ENCODE measurements at places on chromosomes 6 and 20.

DNA sequence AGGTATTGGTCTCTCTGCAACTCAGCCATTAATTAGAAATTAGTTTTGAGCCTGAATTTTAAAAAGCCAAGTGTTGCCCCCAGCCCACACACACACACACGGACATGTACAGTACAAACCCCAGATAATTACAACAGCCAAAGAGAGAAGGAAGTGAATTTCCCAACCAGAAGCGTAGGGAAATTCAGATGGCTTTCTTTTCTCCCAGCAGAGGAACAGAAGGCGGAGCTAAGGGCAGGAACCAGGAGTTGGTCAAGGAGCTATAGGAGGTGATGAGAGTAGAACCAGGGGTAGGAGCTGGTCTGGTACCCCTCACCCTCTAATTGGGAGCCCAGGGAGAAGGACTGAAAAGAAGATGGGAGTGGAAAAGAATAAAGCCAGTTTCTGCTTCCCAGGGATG lies 3.9 kb upstream of the ZBTB9 start:
- DNase-seq, result no peak

DNA sequence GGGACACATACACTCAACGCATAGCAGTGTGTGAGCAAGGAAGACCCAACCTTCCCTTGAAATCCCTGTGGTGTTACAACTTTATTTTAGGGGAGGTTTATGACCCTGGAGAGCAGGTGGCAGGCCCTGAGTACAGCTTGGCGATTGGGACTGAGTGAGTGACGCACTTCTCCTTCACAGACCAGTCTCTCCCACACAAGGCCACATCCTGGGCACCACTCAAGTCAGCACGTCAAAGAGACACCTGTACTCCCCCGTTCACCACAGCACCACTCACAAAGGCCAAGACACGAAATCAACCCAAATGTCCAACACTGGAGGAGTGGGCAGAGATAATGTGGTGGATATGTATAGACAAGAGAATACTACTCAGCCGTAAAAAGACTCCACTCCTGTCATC lies 57.0 kb upstream of the FRMD1 start:
- no peak for DNase-seq

DNA sequence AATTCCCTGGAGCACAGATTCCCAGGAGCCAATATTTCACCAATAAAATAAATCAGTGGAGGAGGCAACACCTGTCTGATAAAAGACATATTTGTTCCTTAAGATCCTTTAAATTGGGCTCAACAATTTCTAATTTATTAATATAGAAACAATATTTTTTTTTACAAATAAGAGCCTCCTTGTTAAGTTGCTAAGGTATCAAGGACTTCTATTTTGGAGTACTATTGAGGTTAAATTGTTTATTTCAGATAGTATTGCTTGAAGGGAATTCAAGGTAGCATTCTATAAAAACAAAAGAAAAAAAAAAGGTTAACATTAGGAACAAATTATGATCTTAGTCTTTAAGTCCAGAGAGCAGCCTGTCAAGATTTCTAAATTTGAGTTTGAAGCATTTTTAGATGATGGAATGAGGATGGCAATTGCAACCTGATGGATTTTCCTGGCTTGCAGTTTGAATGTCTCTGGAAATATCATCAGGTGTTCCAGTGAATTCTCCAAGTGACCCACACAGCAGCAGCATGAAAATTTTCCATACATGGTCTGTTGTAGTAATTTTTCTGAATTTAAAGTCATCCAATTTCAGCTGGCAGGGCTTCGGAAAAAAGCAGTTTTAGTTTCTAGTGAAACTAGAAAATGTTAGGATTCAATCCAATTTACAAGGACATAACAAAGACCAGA lies 19.3 kb upstream of the NCR2 start:
- DNase-seq, result no peak

DNA sequence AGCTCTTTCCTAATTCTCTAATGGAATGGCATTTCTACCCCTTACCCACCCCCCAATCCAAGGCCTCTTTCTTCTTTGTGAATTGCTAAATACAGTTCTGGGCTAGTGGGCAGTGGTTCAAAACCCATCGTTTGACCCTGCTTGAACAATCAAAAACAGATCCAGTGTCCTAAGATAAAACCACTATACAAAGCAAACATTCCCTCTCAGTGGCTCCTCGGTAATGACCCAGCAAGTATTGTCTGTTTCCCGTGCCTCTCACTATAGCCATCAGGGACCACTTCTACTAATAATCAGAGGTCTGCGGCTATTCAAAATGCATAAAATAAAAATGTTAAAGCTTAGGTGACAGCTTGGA lies 143.5 kb upstream of the AKAP12 start:
- DNase-seq, result peak; percentile 79

- DNase-seq, result no peak
Observed at GRCh38 chr6:15264412-15264811, 18.5 kb downstream of the JARID2 start.

DNA sequence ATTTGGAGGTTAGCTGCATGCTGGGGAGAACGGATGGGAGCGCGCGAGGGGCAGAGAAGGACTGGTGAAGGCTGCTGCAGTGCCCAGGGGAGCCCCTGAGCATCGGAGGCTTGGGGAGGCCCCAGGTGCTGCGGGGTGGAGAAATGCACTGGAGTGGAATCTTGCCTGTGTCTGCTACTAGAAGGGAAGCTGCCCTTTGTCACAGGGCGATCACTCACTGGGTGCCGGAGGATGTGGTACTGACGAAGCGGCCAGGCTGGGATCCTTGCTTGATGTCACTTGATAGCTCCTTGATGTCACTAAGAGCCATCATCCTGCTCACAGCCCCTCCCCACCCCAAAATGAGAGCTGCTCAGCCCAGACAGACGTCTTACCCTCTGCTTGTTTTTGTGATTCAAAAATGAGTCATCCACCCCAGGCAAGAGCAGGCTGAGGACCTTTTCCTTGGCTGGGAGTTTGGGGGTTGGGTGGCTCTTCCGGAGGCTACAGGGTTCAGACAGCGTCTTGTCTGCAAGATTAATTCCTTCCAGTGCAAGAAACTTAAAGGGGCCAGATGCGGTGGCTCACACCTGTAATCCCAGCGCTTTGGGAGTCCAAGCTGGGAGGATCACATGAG lies 62.6 kb upstream of the PMEPA1 start:
- DNase-seq, result peak; percentile 54

GRCh38 chr6:7237653-7238188 lies 75.3 kb downstream of the SSR1 start:
- no peak for DNase-seq
